ENCODE measurements at places on chromosomes 1 and 21. TPM values are rescaled to one million over a fixed set of nuclear protein-coding genes. Genes with fewer than 3 reads are reported as not detected.

Gene SCYL3
- 9.9 TPM for total RNA-seq

Gene FNBP1L
- total RNA-seq = 6.8 TPM

Gene SPRR2A
- total RNA-seq = not detected

Gene IL10
- total RNA-seq = 0.86 TPM

Gene GLMN
- total RNA-seq = 5.7 TPM

Gene IRF6
- under 0.01 TPM for total RNA-seq

Gene PLA2G2F
- not detected for total RNA-seq

Gene SPRR2E
- not detected for total RNA-seq

Gene CD84
- total RNA-seq = not detected

Gene NEK2
- 36.2 TPM for total RNA-seq

Gene CCDC185
- total RNA-seq = not detected

Gene NIBAN1
- 40.5 TPM for total RNA-seq

Gene GNG5
- 36.8 TPM for total RNA-seq

Gene CYP4A22
- not detected for total RNA-seq

Gene WNT4
- 0.14 TPM for total RNA-seq

Gene RNU1-1
- under 0.01 TPM for total RNA-seq

Gene AADACL3
- total RNA-seq = not detected

Gene FMO2
- under 0.01 TPM for total RNA-seq

Gene LEMD1
- total RNA-seq = not detected

Gene C8A
- total RNA-seq = not detected

Gene ASCL5
- total RNA-seq = not detected

Gene NCF2
- 0.14 TPM for total RNA-seq

Gene C1QC
- 1.0 TPM for total RNA-seq

Gene KCNH1
- 1.1 TPM for total RNA-seq

Gene AGT
- total RNA-seq = 0.14 TPM

Gene TRNP1
- total RNA-seq = 8.8 TPM

Gene DCDC2B
- total RNA-seq = not detected

Gene SLC22A15
- total RNA-seq = 8.4 TPM

Gene CDA
- 2.0 TPM for total RNA-seq

Gene PLPP3
- total RNA-seq = 13.7 TPM

Gene NDC1
- 55.0 TPM for total RNA-seq

Gene ABCA4
- 0.29 TPM for total RNA-seq

Gene LCE1F
- total RNA-seq = not detected

Gene VPS26C
- total RNA-seq = 47.9 TPM

Gene MSH4
- total RNA-seq = not detected

Gene PRRX1
- total RNA-seq = 370 TPM

Gene CFAP107
- total RNA-seq = not detected

Gene PCP4
- total RNA-seq = not detected

Gene NGF
- total RNA-seq = 1.3 TPM

Gene CYP4Z1
- not detected for total RNA-seq

Gene MRPS15
- total RNA-seq = 59.6 TPM

Gene POU3F1
- total RNA-seq = not detected

Gene FCER1G
- total RNA-seq = not detected

Gene TINAGL1
- 13.5 TPM for total RNA-seq

Gene IL24
- 164 TPM for total RNA-seq

Gene COL24A1
- 0.22 TPM for total RNA-seq

Gene MEAF6
- 49.7 TPM for total RNA-seq

Gene METTL13
- 23.9 TPM for total RNA-seq

Gene CFAP74
- not detected for total RNA-seq

Gene NTMT2
- not detected for total RNA-seq

Gene PLPPR4
- under 0.01 TPM for total RNA-seq

Gene KLF17
- total RNA-seq = under 0.01 TPM

Gene EPS15
- 56.9 TPM for total RNA-seq
